NCI-H446 (cell line): ENCODE measurements at places on chromosomes 7 and 10.

- DNase-seq = no peak
Observed at GRCh38 chr7:140489026-140489359, 9.7 kb upstream of the MKRN1 start.

DNA sequence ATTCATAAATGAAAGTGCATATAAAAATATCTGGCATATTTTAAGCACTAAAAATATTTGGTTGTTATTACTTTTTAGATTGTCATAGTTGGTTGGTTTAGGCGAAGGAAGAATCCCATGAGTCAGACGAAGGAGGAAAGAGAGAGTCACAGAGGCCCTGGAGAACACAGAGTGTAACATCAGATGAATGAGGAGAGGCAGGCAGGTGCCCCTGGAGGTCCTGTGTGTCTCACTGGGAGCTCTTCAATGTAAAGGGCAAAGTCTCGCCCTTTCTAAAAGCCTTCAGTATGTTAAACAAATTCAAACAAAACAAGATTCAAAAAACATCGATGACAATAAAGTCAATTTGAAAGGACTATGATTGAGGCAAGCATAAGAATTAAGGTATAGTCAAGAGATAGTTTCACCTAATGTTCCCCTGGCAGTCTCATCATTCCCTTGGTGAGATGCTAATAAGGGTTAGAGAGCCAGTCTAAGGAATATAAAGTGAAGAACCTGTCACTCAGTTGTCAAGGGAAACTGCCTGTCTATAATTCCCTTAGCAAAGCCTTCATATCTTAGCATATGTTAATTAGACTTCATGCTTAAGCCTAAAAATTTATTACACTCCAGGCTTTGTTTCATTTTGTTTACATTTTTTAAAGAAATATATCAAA is 194.3 kb downstream of the TPK1 start:
- DNase-seq = no peak

- DNase-seq = peak; percentile 48
Observed at GRCh38 chr10:48287417-48288391, 13.2 kb upstream of the FRMPD2 start.

DNA sequence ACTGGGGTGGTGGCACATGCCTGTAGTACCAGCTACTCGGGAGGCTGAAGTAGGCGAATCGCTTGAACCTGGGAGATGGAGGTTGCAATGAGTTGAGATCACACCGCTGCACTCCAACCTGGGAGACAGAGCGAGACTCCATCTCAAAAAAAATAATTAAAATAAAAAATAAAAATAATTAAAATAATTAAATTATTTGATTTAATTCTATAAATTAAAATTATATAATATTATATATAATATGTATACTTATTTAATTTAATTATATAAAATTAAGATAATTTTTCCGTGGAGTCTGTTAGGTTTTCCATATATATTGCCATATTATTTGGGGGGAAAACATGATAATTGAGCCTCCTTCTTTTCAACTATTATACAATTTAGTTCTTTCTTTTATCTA is 12.0 kb downstream of the WIPF3 start:
- no peak for DNase-seq

DNA sequence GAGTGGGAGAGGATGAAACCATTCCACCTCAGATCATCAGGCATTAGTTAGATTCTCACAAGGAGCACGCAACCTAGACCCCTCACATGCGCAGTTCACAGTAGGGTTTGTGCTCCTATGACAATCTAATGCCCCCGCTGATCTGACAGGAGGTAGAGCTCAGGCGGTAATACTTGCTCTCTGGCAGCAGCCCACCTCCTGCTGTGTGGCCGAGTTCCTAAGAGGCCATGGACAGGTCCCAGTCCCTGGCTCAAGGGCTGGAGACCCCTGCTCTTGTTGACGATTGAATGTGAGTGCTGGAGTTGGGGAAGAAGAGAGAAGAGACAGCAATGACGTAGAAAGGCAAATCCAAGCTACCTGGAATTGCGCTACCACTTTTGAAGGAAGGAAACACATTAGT is 267.2 kb downstream of the TFEC start:
- DNase-seq = no peak
